ENCODE measurements at places on chromosomes 3 and 15.
A peak's percentile ranks its signal among the peaks of the same experiment; 100 is the strongest.

DNA sequence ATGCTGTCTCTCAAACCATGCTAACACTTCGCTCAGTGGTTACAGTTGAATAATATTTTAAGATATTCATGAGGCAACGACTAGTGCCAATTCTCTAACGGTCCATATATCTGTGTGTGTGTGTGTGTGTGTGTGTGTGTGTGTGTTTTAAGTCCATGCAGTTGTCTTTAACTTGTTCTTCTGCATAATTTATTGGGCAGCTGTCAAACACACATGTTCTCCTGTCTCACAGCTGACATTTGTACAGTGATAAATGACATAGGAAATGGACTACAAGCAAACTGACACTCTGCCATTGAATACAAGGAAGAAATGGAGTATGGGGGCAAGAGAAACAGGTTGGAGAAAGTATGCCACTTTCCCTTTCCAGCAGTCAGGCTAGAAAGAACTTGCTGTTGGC is 172.0 kb downstream of the PDZRN3 start:
- no peak for DNase-seq

DNA sequence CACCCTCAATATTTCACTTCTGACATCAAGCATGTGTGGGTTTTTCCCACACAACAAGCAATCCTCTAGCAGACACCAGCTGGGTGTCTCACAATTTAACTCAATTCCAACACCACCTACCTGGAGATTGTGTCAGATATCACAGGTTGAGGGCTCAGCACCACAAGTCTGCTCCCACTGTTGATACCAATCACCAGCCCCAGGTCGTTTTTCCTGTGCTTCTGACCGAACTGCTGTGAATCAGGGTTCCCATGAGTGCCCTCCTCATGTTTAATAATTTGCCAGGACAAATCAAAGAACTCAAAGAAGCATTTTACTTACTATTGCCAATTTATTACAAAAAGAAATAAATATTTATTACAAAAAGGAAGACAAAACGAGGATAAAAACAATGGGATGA is 25.0 kb upstream of the PRR20G start:
- no peak for DNase-seq

DNA sequence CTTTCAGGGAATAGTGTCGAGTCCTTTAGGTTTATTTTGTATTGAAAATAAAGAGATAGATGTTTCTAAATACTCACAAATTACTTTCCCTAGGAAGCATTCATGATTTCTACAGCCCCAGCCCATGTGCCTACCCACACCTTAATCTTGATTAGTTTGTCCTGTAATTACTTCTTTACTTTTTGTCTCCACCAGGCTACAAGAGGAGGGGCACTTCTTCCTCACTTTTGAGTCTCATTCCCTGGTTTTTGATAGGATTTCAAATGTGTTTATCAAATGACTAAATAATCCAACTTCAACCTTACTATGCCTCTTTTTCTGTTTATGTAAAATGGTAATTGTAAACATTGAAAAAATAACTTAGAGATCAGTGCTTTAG is 1.8 kb downstream of the PXK start:
- no peak for DNase-seq

DNA sequence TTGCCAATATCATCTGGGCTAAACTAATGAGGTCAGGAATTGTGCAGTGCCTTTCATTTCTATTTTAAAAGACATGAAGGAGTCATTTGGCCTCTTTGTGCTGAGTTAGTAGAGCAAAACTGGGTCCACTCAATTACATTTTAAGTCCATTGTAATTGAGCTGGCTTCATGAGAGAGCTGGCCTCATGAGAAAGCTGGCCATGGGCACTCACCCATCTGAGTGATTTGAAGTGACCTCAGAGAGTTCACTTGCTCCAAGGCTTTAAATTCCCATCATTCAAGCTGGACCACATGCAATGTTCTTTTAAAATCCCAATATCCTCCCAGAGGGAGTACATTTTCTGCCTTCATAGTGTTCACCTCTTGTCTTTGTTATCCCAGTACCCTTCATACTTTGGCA is 335.9 kb upstream of the WNT5A start:
- DNase-seq = no peak

DNA sequence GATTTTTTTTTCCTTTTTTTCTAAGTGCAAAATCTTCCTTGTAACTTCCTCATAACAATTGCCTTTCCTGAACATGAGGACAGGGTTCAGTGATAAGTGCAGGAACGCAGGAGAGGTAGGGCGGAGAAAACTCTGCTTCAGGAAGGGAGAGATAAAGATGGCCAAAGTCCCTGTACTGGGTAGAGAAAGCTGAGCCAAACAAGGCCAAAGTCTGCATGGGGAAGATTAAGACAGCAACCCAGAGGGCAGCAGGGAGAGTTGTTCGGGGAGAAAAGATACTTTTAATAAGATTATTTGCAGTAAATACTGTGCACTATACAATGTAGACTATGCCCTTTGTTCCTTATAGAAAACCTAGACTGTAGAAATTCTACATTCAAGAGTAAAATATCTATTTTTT is 55.4 kb upstream of the LRRFIP2 start:
- no peak for DNase-seq

DNA sequence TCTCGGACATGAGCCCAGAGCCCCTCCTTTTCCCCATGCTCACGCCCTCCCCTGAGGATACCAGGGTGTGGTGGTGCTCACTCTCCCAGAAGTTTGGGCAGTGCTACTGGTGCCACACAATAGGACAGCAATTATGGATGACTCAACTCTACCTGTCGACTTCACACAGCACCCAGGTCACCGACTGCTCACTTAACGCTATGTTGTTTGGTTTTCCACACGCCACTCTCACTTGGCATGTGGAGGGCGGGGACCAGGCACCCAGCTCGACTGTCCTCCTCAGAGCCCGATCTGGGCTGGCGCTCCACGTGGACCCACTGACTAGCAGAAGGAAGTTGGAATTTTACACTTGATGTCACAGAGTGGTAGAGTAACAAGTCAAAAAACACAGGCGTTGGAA is 30.9 kb downstream of the STIMATE start:
- no peak for DNase-seq

DNA sequence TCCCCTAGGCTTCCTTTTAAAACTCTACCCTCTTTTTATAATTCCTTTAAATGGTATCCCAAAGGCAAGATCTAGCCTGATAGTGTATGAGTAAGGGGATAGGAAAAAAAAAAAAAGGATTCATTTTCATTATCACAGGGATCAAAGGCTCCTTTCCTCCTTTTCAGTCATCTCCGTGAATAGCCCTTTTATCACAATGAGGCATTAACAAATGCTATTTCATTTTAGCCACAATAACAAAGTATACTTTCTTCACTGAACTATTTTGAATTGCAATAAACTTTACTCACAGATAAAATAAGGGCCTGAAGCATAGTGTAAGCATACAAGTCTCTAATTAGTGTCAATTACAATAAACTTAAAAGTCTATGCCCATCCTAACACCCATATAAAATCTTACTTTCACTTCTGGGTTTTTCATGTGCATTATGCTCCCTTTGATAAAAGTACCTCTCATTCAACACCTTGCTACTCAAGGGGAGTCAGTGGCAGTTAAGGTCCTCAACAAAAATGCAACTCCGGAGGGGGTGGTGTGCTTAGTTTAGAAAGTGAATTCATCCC is 8.6 kb downstream of the HIGD1A start:
- no peak for DNase-seq

DNA sequence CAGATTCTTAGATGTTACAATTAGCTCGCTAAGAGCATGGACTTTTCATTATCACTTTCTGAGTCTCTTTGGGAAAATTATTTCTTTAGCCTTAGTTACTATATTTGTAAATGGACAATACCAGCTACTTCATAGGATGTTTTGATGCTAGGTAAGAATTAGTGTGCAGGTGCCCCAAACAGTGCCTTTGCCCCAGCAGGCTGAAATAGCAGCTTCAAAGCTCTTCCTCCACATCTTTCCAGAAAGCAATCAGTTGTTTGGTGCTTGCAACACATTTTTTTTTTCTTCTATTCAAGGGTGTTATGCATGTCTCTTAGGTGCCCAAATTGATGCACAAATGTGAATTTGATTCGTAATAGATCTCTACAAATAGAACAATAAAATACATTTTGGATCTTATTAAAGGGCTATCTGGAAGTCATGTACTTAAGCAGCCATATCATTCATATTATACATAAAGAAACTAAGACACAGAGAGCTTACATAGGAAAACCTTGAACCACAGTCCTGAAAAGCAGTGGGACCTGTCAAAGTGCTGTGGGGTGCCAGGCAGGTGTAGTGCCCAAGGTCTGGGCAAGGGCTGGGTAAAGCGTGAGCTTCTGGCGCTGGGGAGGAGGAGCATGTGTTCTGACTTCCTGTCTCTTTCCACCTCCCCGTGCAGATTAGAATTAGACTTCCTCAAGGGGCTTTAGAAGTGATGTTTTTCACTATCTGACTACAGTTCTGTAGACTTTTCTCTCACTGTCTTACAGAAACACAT is 62.9 kb downstream of the FNDC3B start:
- DNase-seq = no peak

GRCh38 chr3:29696311-29696710 is 415.4 kb downstream of the RBMS3 start:
- DNase-seq = no peak

GRCh38 chr3:132382688-132383194 is 34.6 kb upstream of the DNAJC13 start:
- DNase-seq = no peak

DNA sequence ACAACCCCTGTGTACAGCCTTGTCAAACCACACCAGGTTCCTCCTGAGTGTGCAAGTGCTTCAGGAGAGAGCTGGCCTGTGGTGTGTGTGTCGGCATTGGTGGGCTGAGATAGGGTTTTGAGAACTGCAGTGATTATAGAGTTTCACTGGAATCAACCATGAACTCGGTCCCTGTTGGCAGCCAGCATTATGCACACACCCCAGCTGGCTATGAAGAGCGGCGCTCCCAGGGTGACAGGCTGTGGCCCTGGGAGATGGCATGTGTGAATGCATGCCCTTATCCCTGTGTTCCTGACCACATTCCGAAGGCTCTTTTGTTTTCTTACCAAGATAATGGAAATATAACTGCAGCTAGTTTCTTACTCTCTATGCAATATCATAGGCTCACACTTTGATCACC is 101.8 kb downstream of the SNRK start:
- no peak for DNase-seq

DNA sequence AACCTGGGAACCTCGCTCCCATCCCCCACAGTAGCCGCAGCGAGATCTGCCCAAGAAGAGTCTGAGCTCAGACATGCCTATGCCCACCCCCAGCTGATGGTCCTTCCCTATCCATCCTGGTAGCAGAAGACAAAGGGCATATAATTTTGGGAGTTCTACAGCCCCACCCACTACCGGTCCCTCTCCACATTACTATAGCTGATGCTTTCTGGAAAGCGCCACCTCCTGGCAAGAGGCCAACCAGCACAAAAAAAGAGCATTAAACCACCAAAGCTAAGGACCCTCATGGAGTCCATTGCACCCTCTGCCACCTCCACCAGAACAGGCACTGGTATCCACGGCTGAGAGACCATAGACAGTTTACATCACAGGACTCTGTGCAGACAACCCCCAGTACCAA is 168.4 kb downstream of the MEGF11 start:
- DNase-seq = no peak

DNA sequence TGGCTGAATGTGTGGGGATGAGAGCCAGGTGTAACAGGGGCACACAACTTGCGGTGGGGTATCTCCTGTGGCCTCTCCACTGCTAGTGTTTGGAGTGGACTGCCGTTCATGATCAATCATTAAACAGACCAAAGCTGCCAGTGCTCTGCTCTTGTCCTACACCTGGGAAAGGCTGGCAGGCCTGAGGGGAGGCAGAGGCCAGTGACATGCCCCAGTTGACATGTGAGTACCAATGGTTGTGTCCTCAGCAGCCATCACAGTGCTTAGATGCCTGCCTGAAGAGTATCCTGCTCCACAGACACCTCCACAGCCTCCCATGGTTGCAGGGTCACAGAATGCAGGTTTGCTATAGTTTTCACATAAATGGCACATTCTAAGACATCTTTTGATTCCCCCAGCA is 348.4 kb downstream of the EPHB1 start:
- DNase-seq = no peak

GRCh38 chr15:29129221-29129620 is 140.4 kb downstream of the NSMCE3 start:
- DNase-seq = no peak

DNA sequence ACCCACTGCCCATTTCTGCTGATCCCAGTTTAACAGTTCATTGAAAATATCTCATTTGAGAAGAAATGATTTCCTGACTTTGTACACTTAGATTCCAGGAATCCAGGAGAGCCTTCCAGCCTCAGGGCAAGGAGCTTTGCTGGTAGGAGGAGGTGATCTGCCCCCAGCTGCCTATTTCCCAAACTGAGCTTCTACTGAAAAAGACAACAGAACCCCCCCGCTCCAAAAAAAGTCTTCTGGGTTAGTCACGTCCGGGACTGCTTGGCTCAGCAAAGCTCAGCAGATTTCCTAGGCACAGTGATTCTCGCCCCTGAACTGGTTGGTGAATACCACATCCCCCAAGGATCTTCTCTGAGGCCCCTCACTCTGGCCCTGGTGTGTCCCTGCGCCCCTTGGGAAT is 13.1 kb downstream of the SLC6A6 start:
- DNase-seq = no peak

GRCh38 chr15:83869341-83869740 is 215.4 kb downstream of the ADAMTSL3 start:
- no peak for DNase-seq

GRCh38 chr15:87703327-87704111 is 553.0 kb downstream of the NTRK3 start:
- no peak for DNase-seq

DNA sequence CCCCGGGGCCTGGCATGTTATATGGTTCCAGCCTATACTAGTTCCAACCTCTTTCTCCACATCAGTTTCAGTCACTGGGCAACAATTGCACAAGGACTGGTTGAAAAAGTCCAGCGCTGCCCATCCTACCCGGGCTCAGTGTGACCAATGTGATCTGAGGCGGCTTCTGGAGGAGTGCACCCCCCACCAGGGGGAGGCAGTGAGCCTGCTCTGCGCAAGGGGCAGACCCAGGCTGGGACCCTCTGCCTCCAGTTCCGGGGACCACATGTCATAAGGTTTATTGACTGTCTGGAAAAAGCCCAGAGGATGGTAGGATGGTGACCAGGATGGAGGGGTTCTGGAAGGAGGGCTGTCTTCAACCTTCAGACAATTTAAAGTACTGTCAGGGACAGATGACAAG is 25.6 kb upstream of the NR2E3 start:
- DNase-seq = no peak

GRCh38 chr3:169455472-169455871 is 208.0 kb downstream of the MECOM start:
- no peak for DNase-seq

GRCh38 chr15:58484791-58485600 is 53.2 kb downstream of the LIPC start:
- no peak for DNase-seq

- DNase-seq = no peak
Observed at GRCh38 chr3:159586571-159587202, 401.9 kb upstream of the IL12A start.

GRCh38 chr3:36784138-36784635 is 19.8 kb upstream of the DCLK3 start:
- DNase-seq = no peak

GRCh38 chr3:170355738-170356595 is 1.5 kb upstream of the SKIL start:
- DNase-seq = peak; percentile 5

DNA sequence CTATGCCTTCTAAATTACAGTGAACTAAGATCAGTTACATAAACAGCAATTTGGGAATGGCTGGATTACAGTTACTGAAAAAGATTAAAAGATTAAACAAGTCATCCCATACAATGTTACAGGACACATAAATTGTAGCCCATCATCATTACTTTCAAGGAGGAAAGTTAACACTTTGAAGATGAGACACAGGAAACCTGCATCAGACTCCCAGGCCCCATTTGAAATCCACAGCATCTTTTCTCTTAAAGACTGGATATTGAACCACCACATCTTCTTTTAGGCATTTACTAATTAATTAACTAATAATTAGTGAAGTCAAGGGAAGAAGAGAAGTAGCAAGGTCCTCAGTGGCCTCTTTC is 170.2 kb downstream of the PLCL2 start:
- DNase-seq = no peak
